ENCODE measurements at places on chromosomes 2 and 18. TPM values are rescaled to one million over a fixed set of nuclear protein-coding genes. Genes with fewer than 3 reads are reported as not detected.

DNA sequence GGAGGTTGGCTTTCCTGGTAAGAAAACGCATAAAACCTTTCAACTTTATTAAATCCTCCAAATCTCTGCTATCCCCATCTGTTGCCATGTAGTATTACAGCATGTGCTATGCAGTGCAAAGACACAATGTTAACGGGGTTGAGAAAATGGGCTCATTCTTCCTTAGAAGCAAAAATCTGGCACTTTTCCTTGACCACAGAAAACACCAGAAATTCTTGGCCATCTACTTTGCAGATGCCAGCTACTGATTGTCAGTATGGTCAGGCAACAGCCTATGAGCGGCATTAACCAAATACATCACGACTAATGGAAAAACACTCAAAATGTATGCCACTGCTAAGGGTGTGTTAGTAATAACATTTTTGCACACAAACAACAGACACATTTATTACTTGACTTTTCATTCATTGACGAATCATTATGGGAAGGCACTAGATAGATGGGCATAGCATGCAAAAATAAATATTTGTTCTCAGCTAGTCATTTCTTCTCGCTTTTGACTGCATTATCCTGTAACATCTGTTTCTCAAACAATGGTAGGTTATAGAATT is 65.2 kb upstream of the CRIM1 start:
- no peak for DNase-seq

CHRNA1 gene
- not detected for total RNA-seq

- DNase-seq = no peak
These were observed 67.7 kb downstream of the FAM210A start for GRCh38 chr18:13658436-13659204.

DNA sequence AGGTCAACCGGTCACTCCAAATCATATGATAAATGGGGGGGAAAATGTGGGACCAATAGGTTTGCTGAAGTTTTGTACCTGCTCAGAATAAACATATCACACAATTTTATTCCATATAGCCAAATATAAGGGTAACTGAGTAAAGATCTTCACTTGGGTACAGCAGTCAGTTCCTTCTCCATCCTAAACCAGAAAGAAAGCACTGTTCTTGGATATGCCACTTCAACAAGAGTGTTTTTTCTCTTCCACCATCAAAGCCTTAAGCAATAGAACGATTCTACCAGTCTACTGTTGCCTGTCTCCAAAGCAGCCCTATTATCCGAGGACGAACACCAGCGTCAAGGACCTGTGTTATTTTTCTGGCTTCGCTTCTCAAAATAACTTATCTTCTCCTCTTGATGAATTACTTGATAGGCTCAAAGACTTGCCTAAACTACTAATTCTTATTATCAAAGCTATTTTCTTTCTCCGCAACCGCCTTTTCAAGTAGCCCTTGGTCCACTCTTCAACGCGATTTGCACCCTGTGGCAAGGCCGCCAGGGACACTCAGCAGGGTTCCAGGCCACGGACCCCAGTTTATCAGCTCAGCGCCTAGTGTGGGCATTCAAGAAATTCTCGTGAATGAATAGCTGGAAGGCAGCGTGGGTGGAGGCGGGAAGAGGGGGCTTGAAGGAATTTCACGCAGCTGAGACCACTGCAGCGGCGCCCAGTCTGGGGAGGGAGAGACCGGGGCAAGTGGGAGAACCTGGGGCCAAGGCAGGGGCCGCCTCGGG is 646 bp downstream of the ALS2 start:
- no peak for DNase-seq

GRCh38 chr2:20468549-20469500 is 22.0 kb downstream of the RHOB start:
- peak; percentile 47 for DNase-seq

- DNase-seq = no peak
These were observed 34.0 kb downstream of the MTHFD2 start for GRCh38 chr2:74232426-74232825.

GRCh38 chr18:59617468-59617932 is 79.7 kb downstream of the CCBE1 start:
- DNase-seq = no peak

PLCD4 gene
- total RNA-seq = 10.9 TPM

FBXO11 gene
- 52.1 TPM for total RNA-seq

IL1F10 gene
- not detected for total RNA-seq

DNA sequence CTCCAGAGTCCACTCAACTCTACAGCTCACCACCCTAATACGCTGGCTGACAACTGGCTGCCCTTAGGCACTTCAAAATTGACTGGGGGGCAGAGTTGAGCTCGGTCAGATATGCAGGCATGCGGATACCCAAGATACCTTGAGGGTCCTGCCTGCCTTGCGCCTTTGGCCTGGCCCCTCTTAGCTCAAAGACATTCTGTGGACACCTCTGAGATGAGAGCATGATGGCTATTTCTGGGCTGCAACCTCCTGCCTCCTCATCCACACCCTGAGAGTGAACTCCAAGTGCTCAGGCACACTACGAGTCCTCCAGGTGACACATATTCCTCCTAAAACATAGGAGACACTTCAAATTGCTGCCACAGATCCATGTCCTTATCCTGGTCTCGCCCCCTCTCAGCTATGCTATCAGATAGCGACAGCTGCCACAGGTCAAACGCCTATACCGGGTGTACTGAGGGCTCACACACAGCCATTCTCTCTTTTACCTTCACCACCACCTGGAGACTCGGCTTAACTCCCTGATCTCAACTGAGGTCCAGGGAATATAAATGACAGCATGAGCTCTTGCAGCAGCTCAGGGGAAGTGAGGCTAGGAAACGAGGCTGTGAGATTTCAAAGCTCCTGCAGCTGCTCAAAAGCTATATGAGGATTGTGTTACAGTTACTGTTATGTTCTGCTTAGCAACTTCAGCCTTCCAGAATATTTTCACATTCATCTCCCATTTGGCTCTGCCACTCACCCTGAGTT is 60.5 kb upstream of the TEX51 start:
- DNase-seq = peak; percentile 34

- DNase-seq = no peak
These were observed 48.9 kb upstream of the SH3RF3 start for GRCh38 chr2:109080109-109080508.

PDCD1 gene
- 0.36 TPM for total RNA-seq

DNA sequence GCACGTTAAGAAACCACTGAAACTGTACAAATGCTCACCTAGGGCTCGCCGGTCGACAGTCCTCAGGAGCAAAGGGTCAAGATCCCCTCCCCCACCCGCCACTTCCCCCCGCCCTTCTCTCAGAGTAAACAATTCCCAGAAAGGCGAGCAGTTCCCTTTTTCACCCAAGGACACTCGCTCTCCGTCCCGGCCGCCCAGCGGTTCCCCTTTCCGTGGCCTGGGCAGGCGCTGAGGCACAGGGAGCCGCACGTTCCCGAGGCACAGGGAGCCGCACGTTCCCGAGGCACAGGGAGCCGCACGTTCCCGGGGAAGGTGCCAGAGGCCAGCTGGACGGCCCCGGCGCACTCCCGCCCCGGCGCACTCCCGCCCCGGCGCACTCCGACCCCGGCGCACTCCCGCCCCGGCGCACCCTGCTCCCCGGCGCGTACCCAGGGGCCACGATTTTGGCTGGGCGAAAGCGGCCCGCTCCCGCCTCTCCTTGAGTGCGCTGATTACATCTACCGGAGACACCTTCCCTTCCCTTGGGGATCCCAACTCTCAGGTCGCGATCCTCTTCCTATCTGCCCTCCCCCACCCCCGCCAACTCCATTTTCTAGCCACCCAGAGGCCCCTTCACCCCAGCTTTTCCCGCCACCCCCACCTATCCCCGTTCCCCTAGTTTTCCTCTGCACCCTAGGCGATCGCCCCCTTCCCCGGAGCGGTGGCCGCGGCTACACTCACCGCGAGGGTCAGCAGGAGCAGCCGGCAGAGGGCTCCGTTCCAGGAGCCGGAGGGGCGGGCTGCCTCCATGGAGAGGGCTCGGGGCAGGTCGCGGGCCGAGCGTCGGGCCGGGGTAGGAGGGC is 817 bp downstream of the DSC2 start:
- DNase-seq = peak; percentile 80

- peak; percentile 69 for DNase-seq
These were observed 3.4 kb downstream of the IRS1 start for GRCh38 chr2:226796012-226796839.

TTC31 gene
- total RNA-seq = 23.4 TPM

DNA sequence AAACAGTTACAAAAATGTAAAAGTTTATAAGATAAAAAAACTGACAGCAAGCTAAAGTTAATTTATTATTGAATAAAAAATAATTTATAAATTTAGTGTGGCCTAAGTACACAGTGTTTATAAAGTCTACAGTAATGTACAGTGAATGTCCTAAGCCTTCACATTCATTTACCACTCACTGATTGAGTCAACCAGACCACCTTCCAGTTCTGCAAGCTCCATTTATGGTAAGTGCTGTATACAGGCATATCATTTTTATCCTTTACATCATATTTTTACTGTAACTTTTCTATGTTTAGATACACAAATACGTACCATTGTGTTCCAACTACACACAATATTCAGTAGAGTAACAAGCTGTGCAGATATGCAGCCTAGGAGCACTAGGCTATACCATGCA is 184.2 kb upstream of the LRATD1 start:
- no peak for DNase-seq

DNA sequence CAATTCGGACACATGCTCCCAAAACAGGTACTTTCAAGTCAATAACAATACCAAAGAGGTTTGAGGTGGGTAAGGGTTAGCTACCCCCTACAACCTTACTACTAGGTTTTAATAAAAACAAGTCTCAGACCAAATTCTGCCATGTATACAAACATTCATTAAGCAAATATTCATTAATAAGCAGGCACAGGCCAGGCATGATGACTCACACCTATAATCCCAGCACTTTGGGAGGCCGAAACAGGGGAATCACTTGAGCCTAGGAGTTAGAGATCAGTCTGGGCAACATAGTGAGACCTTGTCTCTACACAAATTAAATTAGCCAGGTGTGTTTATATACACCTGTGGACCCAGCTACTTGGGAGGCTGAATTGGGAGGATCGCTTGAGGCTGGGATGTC is 11.7 kb upstream of the ELAC1 start:
- DNase-seq = no peak

- DNase-seq = no peak
These were observed 264.1 kb upstream of the THUMPD2 start for GRCh38 chr2:40043191-40043590.

DNA sequence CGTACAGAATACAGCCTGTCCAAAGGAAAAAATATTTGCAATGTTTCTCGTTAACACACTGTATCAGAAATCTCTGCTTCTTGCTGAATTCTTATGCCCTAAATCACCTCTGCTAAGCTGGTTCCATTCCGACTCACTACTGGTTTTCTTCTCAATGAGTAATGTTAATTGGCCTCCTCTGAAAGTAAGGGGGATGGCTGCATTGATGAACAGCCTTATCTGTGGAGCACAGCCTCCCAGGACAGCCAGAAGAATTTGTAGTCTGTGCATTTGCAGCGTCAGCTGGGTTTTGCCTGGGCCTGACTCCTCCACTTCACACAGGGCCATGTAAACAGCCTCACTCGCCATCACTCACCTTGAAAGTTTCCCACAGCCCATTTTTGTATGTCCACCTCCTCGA is 127.7 kb downstream of the RNF152 start:
- DNase-seq = no peak

DNA sequence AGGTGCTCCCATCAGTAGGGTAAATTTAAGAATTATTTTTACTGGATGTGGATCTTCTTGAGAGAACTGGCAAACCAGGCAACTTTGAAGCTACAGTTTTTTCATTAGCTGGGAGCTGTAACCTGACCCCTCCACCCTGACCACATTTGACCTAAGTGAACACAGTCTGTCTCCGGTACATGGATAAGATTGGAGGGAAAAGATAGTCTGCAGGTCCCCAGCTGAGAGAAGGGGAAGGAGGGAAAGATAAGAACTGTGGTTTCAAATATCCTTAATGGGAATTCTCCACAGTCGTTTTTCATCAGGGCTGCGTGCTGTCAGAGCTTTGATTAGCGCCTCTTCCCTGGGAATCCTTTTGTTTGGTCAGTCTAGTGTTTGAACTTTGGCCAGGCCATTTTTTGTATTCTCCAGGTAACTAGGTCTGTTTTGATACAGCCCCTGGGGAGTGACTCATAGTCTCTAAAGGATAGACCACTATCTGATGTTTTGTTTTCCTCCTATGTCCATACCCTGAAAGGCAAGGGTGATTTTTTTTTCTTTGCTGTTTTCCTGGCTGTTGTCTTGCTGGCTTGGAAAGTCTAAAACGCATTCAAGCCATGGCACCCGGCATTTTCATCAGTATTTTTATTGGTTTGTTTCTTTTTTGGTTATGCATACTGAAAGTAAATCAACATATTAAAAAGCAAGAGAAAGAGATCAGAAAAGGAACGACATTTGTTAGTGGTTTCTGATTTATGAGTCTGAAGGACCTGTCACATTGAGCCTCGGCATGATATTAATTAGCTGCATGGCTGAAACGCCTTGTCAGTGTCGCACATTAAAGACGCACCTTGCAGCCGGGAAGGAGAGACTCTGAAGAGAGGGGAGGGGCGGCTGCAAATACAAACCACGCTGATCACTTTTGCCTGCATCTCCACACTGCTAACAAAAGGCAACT is 183.4 kb upstream of the FN1 start:
- DNase-seq = no peak

GRCh38 chr2:192243488-192243887 is 48.8 kb upstream of the TMEFF2 start:
- DNase-seq = no peak

ONECUT2 gene
- total RNA-seq = not detected

REG3G gene
- total RNA-seq = not detected

GRCh38 chr2:1561811-1562421 is 148.7 kb downstream of the TPO start:
- peak; percentile 45 for DNase-seq

ANKRD44 gene
- total RNA-seq = 41.1 TPM

GRCh38 chr2:88590998-88591613 is 36.2 kb downstream of the EIF2AK3 start:
- DNase-seq = no peak

ZNF804A gene
- 0.33 TPM for total RNA-seq

SLC14A1 gene
- 1.3 TPM for total RNA-seq

- DNase-seq = no peak
These were observed 7.6 kb downstream of the CYP26B1 start for GRCh38 chr2:72139874-72140620.

GRCh38 chr2:12685956-12686355 is 30.8 kb upstream of the TRIB2 start:
- DNase-seq = no peak

DNA sequence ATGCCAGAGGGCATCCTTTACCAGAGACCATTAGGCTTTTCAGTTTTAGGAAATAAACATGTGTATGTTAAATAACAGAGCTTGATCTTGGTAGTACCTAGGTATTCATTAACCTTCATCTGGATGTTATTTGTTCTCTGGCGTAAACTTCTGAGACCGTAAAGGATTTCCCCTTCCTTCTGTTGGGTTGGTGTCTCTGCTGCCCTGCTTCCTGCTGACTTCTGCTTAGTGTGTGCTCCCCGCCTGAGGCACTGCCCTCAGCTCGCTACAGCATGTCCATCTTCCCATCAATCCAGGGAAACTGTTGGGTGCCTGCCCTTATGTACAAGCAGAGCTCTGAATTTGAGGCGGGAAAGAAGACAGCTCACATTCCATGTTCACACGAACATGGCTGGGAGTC is 177.9 kb downstream of the TPGS2 start:
- DNase-seq = no peak

- no peak for DNase-seq
These were observed 14.3 kb upstream of the CD28 start for GRCh38 chr2:203692031-203692710.

IL1RN gene
- total RNA-seq = 0.55 TPM

Measured in sigmoid colon (tissue), 7 donors.